B cell (primary cell): ENCODE measurements at places on chromosomes 6 and 20.

GRCh38 chr20:7741866-7742265 lies 198.4 kb downstream of the HAO1 start:
- DNase-seq = no peak

DNA sequence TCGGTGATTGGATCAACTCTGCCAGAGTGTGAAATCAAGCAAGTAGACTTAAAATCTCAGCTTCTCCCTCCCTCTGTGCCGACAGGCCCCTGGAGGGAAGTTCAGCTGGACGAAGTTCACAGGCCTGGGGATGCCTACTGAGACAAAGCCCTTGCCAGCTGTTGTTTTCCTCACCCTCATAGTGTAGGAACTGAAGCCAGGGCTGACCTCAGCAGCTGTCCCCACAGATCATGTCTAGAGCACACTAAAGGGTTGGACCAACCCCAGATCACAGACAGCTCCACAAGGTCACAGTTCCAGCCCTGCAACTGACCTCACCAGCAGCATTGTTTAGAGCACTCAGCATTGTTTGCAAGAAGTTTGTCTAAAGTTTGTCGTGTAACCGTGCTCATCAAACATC lies 261.9 kb upstream of the ECI2 start:
- no peak for DNase-seq

DNA sequence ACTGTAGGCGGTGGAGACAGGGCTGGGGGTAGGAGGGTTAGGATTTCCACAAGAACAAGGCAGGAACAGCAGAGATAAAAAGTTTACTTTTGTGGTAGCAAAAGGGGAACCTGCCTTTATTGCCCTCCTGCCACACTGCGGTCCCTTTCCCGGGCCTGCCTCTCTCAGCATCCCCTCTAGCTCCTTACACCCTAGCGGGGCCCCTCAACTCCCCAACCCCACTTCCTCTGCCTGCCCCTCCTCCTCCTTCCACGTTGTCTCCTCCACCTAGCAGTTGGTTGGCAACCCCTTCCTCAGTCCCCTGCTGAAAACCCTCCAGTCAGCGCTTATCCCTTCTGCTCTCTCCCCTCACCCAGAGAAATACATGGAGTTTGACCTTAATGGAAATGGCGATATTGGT lies 714 bp downstream of the AIF1 start:
- peak; percentile 56 for DNase-seq

DNA sequence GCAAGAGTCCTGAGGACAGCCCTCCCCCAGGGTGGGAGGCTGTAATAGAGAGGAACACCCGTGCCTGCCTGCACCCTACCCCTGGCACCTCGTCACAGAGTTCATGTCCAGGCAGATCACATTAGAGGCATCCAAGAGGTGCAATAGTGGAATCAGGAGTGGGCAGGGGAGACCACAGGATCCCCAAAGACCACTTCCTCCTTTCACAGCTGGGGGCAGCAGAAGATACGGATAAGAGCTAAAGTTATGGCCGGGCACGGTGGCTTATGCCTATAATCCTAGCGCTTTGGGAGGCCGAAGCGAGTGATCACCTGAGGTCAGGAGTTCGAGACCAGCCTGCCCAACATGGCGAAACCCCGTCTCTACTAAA lies 1.5 kb upstream of the CAPN11 start:
- DNase-seq = no peak
